ENCODE measurements at places on chromosomes 4 and X. TPM values are rescaled to one million over a fixed set of nuclear protein-coding genes. Genes with fewer than 3 reads are reported as not detected.

Gene EDNRA
- 0.39 TPM for total RNA-seq

Gene COX7B2
- not detected for total RNA-seq

Gene CXCL3
- total RNA-seq: 0.39 TPM

Gene FOXR2
- not detected for total RNA-seq

Gene FTSJ1
- 38.6 TPM for total RNA-seq
